ENCODE measurements at places on chromosomes 5 and 9.

GRCh38 chr5:122473941-122474340, 161.9 kb downstream of the SNCAIP start:
- DNase-seq: no peak

GRCh38 chr9:8205576-8205975, 406.0 kb upstream of the DMAC1 start:
- no peak for DNase-seq

DNA sequence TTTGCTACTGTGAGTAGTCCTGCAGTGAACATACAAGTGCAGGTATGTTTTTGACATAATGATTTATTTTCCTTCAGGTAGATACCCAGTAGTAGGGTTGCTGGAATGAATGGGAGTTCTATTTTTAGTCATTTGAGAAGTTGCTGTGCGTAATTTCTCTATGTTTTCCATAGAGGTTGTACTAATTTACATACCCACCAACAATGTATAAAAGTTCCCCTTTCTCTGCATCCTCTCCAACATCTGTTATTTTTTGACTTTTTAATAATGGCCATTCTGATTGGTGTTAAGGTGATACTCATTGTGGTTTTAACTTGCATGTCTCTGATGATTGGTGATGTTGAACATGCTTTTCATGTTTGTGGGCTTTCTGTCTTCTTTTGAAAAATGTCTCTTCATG, 64.7 kb upstream of the CTSL start:
- DNase-seq: no peak

DNA sequence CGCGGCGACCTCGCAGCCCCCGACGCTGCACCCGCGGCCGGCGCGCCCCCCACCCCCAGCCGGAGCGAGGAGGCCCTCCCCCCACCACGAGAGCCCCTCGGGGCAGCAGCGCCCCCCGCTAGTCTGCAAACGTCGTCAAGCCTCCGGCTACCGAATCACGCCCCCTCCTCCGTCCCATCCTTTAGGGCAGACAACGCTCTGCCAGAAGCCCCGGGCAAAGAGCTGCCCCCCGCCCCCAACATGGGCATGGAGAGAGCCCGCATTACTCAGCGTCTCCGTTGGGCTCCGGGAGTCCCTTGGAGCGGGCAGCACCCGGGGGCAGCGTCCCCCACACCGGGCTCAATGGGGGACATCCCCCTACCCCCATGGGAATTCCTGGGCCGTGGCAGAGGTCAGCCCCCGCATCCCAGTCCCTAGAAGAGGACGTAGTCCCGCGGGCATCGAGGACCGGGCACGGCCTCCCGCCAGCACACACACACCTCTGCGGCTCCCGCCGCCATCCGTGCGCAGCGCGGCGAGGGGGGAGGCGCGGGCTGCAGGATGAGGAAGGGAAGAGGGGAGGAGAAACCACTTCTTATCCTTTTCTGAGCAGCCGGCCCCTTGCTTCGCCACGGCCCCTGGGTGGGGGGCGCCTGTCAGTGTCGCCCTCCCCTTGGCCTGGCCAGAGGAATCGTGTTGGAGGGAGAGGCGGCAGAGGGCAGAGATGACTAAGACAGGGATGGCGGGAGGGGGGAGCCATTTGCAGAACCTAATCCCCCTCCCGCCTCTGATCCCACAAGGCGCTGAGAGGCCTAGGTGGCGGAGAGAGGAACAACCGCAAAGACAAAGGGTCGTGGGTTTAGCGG, 750 bp downstream of the DNM1 start:
- peak; percentile 23 for DNase-seq

DNA sequence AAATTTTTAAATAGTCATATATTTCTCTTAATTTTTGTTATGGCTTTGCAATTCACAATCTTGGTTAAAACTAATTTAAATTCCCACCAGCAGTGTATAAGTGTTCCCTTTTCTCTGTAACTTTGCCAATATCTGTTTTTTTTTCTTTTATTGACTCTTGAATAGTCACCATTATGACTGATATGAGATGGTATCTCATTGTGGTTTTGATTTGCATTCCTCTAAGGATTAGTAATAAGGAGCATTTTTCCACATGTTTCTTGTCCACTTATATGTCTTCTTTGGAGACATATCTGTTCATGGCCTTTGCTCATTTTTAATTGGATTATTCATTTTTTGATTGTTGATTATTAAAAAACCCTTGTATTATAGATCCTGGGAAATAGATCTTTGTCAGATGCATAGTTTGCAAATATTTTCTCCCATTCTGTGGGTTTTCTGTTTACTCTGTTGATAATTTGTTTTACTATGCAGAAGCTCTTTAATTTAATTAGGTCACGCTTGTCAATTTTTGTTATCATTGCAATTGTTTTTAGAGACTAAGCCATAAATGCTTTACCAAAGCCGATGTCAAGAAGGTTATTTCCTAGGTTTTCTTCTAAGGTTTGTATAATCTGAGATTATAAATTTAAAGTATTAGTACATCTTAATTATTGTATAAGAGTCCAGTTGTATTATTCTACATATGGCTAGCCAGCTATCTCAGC, 610.9 kb downstream of the CHSY3 start:
- DNase-seq: no peak

DNA sequence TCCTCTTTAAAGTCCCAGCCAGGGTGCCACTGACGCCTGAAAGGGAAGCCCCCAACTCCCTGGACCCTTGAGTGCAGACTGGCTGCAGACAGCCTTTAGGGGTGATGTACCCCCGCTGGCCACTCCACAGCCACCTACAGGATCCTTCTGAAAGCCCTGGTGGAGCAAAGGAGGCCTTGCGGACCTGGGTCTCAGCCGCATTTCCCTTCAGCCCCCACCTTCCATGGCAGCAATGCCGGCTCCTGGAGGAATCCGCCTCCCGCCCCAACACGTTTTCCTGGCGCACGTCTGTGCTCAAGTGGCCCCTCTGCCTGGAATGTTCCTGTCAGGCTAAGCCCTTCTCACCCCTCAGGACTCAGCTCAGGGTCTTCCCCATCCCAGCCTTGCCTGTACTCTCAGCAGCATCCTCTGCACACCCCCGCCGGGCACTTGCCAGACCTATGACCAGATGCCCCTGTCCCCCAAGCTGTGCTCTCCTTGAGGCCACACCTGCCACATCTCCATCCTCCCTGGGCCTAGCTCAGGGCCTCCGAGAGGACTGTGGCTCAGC, 134.1 kb upstream of the RAPGEF1 start:
- no peak for DNase-seq

DNA sequence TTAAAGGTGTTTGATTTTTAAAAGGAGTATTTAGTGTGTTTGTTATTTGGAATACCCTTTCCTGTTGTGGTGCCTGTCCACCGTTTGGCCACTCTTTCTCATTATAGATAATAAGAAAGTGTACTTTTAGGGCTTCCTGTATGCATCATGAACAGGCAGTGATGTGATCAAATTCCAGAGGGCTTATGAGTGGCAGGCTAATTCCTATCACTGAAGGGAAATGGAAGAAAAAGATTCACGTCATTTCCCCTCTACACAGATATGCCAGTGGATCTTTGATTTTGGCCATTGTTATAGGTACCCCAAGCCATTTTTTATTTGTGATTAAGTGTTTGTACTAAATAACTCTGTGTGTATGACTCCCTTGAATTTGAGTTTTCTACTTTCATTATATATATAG, 37.1 kb downstream of the RPS6 start:
- peak; percentile 83 for DNase-seq

- DNase-seq: no peak
Measured at GRCh38 chr5:125014202-125014601, 267.8 kb upstream of the ZNF608 start.

DNA sequence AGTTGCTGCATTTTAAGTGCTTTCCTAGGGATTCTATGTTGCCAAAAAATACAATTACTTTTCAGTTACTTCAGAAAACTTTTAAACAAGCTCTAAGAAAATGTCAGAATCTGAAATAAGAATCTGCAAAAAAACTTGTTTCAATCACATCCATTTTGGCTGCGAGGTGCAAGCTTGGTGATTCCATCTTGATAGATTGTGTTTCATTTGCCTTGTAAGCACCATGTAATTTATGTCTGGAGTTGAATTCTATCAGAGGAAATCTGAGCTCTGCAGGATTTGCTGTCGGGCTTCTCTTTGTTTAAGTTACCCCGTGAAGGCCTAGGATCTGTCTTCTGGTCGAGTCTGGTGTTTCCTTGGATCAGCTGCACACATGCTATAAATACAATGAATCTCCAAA, 40.4 kb upstream of the MAN2A1 start:
- no peak for DNase-seq

DNA sequence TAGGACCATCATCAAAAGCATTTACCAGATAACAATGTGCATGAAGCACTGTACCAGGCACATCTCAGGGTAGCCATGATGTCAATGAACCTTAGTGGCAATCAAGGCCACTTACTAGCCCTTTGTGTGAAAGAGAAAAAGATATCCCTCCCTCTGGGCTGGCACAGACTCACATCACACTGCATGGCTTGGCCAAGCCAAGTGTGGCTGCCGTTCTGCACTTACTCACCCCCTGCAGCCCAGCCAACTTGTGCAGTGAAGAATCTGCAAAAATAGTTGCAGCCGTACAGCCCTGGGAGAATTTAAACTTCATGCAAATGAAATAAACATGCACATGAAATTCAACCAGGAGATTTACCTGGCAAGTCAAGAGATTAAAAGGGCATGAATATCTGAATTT, 333.5 kb downstream of the DEPDC1B start:
- DNase-seq: no peak

- DNase-seq: peak; percentile 44
Measured at GRCh38 chr5:132221781-132222648, 5.6 kb downstream of the P4HA2 start.

- no peak for DNase-seq
Measured at GRCh38 chr5:165057145-165057544, 1551.7 kb downstream of the MAT2B start.

GRCh38 chr5:5278201-5278814, 138.2 kb downstream of the ADAMTS16 start:
- no peak for DNase-seq

DNA sequence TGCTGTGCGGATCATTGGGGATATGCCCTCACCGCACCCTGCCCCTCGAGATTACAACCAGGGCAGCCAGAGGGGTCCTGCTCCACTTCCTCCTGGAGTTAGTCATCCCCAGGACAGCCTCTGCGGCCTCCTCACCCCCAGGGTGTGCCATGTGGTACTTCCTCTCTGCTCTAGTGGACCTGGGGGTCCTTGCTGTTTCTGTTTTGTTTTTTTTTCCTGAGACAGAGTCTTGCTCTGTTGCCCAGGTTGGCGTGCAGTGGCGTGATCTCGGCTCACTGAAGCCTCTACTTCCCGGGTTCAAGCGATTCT, 5.2 kb upstream of the FCN1 start:
- DNase-seq: no peak

DNA sequence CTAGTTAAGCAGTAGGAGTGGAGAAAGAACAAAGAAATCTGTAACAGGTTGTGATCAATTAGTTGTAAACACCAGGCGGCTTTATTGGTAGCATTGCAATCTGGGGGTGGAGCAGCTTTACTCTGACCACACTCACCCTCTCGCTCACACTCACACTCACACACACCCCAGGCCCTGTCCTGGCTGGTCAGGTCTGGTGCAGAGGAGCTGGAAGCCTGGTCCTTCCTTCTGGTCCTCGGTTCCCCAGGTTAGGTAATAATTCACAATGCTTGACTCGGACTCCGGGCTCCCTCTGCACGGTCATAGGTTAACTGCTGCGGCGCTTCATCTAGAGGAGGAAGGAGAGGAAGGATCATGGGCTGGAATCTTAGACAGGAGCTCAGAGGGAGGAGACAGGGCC, 1.6 kb downstream of the CCL19 start:
- no peak for DNase-seq

DNA sequence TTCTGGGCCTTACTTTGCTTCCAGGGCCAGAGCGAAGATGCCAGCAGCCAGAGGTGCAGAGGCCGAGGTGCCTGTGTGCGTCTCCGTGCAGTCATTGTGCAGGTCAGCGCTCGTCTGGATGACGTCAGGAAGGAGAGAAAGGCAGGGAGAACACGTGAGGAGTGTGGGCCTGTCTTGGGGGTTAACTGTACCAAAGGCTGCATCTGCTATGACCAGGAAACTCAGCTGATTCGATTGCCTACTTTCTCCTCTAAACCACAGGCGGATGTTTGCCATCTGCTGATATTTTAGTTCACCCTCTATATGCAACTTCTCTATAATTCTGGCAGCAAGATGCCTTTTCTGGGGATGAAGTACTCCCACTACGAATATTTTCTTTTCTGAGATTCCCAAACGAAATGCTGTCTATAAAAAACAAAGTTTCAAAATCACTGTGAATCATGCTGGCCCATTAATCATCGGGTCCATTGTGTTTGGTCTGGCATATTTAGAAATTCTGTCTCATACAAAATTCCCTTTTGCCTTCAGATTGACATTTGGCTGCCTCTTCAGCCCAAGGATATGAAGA, 24.8 kb downstream of the PCSK1 start:
- peak; percentile 91 for DNase-seq

DNA sequence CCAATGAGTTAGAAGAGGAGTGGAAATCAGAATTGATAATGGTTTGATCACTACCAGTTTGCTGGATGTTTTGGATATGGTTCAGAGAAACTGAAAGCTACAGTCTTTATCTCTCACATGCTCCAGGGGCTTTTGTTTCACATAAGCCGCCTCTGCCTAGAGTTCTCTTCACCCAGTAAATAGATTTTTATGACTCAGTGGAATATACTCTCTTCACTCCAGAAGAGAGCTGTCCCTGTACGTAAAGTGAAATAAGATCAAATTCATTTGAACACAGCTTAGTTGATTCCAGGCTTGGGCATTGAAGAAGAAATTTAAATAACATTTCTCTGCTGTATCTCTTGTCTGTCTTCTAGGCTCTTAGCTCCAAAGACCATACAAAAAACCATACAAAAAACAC, 184.9 kb downstream of the TRPM3 start:
- no peak for DNase-seq

- DNase-seq: no peak
Measured at GRCh38 chr9:79769476-79770275, 197.9 kb downstream of the TLE4 start.

GRCh38 chr5:53233645-53234405, 124.3 kb upstream of the MOCS2 start:
- DNase-seq: no peak

DNA sequence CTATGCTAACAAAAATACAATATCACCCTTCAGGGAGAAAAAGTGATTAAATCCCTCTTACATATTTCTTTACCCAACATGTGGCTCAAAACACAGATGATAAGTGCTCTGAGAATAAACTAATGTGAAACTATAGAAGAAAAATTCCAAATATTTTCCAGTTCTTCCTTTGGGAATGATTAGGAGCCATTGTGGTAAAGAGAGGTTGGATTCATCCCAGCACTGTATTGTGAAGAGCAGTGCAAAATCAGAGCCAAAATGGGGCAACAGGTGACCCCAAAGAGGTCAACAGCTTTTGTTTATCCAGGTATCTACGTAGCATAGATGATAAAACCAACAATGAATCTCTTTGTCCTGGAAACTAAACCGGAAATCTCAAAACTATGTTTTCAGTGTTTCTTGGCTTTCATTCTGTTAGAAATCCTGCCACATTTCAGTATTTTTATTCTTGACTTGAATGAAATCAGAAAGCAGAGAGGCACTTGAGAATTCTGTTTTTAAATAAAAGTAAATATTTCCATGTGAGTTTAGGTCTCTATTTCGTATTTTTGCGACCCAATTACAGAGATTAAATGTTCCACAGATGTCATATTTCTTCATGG, 120.4 kb upstream of the FST start:
- peak; percentile 55 for DNase-seq

Data from dermis blood vessel endothelial cell (primary cell).